Activated CD4-positive, alpha-beta T cell treated with anti-CD3 and anti-CD28 coated beads, Interleukin-2, amount 10 ng/mL, durations not matched to agents 24 days and 14 days (primary cell): ENCODE measurements at places on chromosomes 12 and 14.
A peak's percentile ranks its signal among the peaks of the same experiment; 100 is the strongest.

DNA sequence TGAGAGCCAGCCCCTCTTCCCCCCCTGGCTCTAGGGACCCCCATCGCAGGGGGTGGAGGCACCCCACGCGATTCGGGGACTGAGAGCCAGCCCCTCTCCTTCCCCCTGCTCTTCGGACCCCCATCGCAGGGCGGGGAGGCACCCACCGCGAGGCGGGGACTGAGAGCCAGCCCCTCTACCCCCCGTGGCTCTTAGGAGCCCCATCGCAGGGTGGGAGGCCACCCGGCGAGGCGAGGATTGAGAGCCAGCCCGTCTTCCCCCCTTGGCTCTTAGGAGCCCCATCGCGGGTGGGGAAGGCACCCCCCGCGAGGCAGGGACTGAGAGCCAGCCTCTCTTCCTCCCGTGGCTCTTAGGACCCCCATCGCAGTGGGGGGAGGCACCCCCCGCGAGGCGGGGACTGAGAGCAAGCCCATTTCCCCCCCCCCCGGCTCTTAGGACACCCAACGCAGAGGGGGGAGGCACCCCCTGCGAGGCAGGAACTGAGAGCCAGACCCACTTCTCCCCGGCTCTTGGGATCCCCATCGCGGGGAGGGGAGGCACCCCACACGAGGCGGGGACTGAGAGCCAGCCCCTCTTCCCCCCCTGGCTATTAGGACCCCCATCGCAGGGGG is 45.6 kb downstream of the DDX11 start:
- H3K4me3 ChIP-seq, result peak overlapping the region; percentile 39
- no peak for DNase-seq
- no peaks in the 10 kb centered on the region for H3K36me3 ChIP-seq
- H3K4me1 ChIP-seq, result peaks cover 2% of the 10 kb centered on the region
- H3K27me3 ChIP-seq, result peaks cover 26% of the 10 kb centered on the region

DNA sequence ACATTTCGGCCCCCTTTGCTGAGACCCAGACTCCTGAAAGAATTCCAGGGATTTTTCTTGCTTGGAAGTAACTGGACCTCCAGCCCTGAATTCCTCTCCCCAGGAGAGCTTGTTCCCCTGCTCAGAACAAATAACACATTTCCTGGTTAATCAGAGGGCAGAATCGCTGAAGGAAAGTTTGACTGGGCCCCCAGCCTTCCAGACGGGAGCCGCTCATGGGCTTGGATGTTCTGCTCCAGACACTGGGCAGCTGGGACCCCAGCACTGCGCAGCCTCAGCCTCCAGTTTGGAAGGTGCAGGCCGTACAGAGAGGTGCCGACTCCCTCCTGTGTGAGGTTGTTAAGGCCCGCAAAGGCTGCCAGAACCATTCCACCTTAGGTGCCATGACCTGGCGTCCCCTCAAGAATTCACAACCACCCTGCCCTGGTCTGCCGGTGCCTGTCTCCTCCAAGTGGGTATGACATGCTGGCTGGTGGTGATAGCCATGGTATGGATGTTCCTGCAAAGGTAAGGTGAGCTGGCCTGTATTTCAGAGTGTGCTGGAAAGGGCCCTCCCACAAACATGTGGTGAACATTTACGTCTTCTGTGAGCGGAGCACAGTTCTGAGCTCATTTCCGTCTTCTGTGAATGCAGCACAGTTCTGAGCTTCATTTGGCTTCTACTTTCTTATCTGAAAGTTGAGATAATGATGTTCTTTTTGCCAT is 5.1 kb upstream of the LTBP2 start:
- H3K27ac ChIP-seq, result no peak overlapping the region
- no peak for DNase-seq
- no peak overlapping the region for H3K4me3 ChIP-seq
- H3K4me1 ChIP-seq, result peaks cover 57% of the 10 kb centered on the region
- H3K36me3 ChIP-seq, result peaks cover 1% of the 10 kb centered on the region

- DNase-seq, result no peak
- no peaks in the 10 kb centered on the region for H3K27me3 ChIP-seq
- H3K36me3 ChIP-seq, result peaks cover 8% of the 10 kb centered on the region
- peak overlapping the region; percentile 51 for H3K4me3 ChIP-seq
Observed at GRCh38 chr14:105026033-105026785, 5.3 kb upstream of the CDCA4 start.

DNA sequence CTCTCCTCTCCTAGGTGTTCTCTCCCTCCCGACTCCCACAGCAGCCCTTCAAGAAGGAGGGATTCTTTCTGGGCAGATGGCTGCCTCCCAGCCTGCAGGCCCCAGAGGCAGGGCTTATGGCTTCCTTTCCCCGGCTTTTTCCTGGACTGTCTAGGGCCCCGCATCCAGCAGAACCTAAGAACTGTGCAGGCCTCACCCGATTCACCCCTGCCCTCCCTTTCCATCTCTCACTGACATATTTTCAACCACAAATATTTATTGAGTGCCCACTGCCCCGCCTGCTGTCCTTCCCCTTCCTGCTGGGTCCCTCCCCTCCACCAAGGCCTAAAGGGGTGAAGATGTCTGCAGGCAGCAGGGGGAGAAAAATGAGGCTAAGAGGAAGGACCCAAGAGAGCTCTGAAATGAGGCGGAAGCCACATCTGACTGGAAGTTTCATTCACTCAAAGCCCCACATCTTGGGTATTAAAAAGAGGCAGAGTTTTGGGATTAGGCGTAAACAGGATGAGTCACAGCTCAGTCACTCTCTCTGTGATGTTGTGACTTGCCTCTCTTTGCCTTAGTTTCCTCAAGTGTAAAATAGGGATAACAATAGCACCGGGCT is 2.9 kb downstream of the SCNN1A start:
- peaks cover 44% of the 10 kb centered on the region for H3K4me1 ChIP-seq
- DNase-seq, result no peak
- no peaks in the 10 kb centered on the region for H3K36me3 ChIP-seq
- no peak overlapping the region for H3K4me3 ChIP-seq

DNA sequence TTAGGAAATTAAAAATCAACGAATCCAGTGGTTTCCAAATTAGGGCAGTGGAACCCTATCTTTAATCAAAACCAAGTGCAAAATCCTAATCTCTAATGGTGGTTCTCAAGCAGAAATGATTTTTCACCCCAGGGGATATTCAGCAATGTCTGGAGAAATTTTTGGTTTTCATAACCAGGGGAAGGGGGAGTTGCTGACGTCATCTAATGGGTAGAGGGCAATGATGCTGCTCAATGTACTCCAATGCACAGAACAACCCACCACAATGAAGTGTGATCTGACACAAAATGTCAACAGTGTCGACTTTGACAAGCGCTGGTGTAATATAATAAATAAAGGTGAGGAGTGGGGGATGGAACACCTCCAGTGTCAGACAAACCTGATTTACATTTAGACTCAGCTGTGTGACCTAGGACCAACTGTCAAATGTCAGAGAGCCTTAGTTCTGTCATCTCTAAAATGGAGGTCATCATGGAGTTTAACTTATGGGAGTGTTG is 81.5 kb downstream of the CMKLR1 start:
- H3K27ac ChIP-seq, result no peak overlapping the region
- H3K27me3 ChIP-seq, result peaks cover 8% of the 10 kb centered on the region
- H3K36me3 ChIP-seq, result no peaks in the 10 kb centered on the region
- no peak for DNase-seq
- H3K4me3 ChIP-seq, result no peak overlapping the region

DNA sequence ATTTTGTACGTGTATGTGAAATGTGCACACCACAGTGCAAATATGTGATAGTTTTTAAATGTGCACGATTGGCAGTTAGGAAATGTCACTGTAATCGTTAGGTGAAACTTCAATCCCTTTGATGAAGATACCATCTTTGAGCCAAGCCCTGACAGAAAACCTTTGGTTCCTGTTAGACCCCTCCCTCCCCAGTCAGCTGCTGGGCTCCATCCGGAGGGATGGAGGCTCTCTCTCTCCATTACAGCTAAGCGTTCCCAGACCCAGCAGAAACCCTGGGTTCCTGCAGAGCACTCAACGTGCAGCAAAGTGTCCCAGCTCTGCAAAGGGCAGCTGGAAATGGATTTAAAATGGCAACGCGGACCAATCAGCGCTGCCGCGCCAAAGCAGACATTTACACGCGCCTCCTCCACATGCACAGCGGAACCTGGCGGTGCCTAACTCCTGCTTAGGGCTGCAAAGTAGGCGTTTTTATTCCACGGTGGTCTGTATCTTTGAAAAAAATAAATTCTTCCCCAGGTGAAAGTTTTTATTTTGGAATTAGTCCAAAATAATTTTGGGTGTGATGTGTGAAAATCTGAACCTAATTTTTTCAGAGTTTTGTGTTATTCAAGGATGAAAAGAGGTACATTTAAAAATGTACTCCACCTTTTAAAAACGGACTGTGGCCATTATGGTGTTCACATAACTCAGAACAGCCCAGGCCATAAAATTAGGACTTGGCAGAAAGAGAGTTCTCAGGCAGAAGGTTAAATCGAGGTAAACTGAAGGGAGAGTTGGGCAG is 1.4 kb upstream of the HMGA2 start:
- H3K4me3 ChIP-seq, result peak overlapping the region; percentile 7
- H3K4me1 ChIP-seq, result peaks cover 7% of the 10 kb centered on the region
- no peak overlapping the region for H3K27ac ChIP-seq
- peaks cover 60% of the 10 kb centered on the region for H3K27me3 ChIP-seq
- H3K36me3 ChIP-seq, result peaks cover 7% of the 10 kb centered on the region
- DNase-seq, result peak; percentile 56

DNA sequence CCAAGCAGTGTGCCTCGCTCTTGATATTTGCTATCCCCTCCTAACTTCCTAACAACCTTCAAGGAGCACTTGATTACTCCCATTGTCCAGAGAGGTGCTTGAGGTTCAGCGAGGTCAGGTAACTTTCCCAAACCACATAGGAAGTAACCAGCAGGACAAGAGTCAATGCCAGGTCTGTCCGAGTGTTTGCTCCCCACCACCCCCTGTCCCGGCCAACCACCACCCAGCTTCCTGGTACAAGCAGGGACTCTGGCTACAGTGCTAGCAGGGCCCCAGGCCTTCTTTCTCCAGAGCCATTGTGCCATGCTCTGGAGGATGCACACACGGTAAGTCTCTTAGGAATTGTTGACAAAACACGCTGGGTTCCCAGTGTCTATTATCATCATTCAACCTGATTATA is 49.2 kb downstream of the SYNE3 start:
- no peaks in the 10 kb centered on the region for H3K27me3 ChIP-seq
- no peak for DNase-seq
- H3K4me1 ChIP-seq, result peaks cover 41% of the 10 kb centered on the region

- H3K36me3 ChIP-seq, result no peaks in the 10 kb centered on the region
- peaks cover 5% of the 10 kb centered on the region for H3K27me3 ChIP-seq
- H3K4me1 ChIP-seq, result no peaks in the 10 kb centered on the region
- H3K4me3 ChIP-seq, result no peak overlapping the region
Observed at GRCh38 chr14:24734917-24735500, 101.0 kb upstream of the GZMB start.

GRCh38 chr12:71947645-71948105 is 9.0 kb downstream of the TPH2 start:
- H3K4me1 ChIP-seq, result no peaks in the 10 kb centered on the region
- no peaks in the 10 kb centered on the region for H3K36me3 ChIP-seq

DNA sequence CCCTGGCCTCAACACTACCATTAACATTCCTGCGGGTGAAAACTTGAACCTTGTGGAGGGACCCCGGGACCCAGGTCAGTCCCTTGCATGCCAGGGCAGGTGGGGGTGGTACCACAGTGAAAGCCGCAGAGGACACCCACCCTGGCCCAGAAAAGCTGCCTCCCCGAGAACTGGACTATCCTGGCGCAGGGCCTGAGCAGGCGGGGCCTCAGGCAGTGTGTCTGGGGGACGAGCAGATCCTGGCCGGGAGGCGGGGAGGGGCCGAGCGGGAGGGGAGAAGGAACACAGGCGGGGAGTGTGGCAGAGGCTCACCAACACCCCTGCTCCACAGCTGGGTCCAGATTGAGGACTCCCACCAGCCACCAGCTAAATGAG is 10.0 kb downstream of the AHNAK2 start:
- no peaks in the 10 kb centered on the region for H3K36me3 ChIP-seq
- peaks cover 15% of the 10 kb centered on the region for H3K27me3 ChIP-seq
- H3K4me1 ChIP-seq, result no peaks in the 10 kb centered on the region
- no peak overlapping the region for H3K4me3 ChIP-seq

DNA sequence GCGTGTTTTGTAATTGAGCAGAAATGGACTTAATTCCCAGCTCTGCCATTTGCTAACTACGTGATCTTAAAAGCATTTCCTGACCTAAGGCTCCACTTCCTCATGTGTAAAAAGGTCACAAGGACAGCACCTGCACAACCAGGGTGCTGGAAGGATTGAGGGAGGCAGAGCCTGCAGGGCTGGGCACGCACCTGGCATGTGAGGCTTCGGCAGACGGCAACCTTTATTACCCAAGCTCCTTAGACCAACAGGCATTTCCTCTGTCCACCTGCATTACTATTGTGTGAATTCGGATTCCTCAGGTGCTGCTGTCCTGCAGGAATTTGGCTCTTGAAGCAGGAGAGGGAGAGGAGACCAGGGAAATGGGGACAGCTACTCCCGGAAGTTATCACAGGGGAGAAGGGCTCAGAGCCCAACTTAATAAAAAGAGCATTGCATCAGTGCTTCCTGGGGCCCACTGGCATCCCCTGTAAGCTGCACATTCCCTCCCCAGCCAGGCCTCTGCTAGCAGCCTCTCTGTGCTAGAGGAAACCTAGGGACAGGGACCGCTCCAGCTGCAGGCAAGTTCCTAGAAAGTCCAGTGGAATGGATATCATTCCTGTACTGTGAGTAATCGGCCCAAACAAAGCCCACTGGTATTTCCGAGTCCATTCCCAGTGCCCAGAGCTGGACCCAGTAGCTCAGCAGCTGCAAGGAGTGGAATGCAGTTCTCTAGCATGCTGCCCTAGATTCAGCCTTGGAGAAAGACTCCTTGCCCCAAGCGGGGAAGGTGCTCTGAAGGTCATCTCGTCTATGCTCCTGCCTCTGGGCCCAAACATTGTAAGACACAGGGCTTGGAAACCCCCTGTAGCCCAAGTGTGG is 157.1 kb upstream of the CCND2 start:
- peak; percentile 53 for DNase-seq
- no peak overlapping the region for H3K4me3 ChIP-seq
- no peaks in the 10 kb centered on the region for H3K27me3 ChIP-seq
- H3K4me1 ChIP-seq, result peaks cover 67% of the 10 kb centered on the region

DNA sequence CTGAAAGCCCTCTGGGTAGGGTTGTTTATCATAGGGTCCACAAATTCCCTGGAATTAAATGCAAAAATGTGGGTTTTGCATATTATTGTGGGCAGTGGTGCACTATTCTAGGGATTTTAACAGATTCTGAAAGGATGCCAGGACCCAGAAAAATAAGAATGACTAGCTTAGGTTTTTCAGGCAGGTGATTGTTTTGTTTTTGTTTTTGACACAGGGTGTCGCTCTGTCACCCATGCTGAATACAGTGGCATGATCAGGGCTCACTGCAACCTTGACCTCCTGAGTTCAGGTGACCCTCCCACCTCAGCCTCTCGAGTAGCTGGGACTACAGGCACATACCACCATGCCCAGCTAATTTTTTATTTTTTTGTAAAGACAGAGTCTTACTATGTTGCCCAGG is 19.2 kb downstream of the GALNT6 start:
- H3K4me1 ChIP-seq, result peaks cover 56% of the 10 kb centered on the region
- DNase-seq, result no peak
- H3K27ac ChIP-seq, result no peak overlapping the region
- no peak overlapping the region for H3K4me3 ChIP-seq
- H3K27me3 ChIP-seq, result no peaks in the 10 kb centered on the region

GRCh38 chr12:107845226-107845979 is 70.9 kb downstream of the ASCL4 start:
- no peak overlapping the region for H3K27ac ChIP-seq
- H3K36me3 ChIP-seq, result no peaks in the 10 kb centered on the region
- DNase-seq, result no peak
- peaks cover 57% of the 10 kb centered on the region for H3K27me3 ChIP-seq
- H3K4me1 ChIP-seq, result peaks cover 2% of the 10 kb centered on the region
